ENCODE measurements at places on chromosomes 12 and 14. TPM values are rescaled to one million over a fixed set of nuclear protein-coding genes. Genes with fewer than 3 reads are reported as not detected.

The CINP gene
- 35.0 TPM for polyA plus RNA-seq

The CCNT1 gene
- polyA plus RNA-seq: 29.9 TPM

The LBHD2 gene
- polyA plus RNA-seq: not detected

The OR11H12 gene
- polyA plus RNA-seq: not detected

The TROAP gene
- polyA plus RNA-seq: 37.7 TPM

The PLEKHD1 gene
- 5.8 TPM for polyA plus RNA-seq

The KRT79 gene
- not detected for polyA plus RNA-seq

The HCAR1 gene
- polyA plus RNA-seq: 7.8 TPM

The LRRC9 gene
- 3.3 TPM for polyA plus RNA-seq

The EXOC3L4 gene
- polyA plus RNA-seq: 2.7 TPM

The DLK1 gene
- 32.2 TPM for polyA plus RNA-seq

The SLC25A21 gene
- 2.6 TPM for polyA plus RNA-seq

The LALBA gene
- polyA plus RNA-seq: not detected

The PLEK2 gene
- 1.4 TPM for polyA plus RNA-seq

The CLEC4C gene
- polyA plus RNA-seq: 0.15 TPM
